Frontal cortex (tissue), 4 donors: ENCODE measurements at places on chromosomes 12 and 14.

- peak; percentile 94 for DNase-seq
Measured at GRCh38 chr14:104795781-104796686, 486 bp upstream of the AKT1 start.

DNA sequence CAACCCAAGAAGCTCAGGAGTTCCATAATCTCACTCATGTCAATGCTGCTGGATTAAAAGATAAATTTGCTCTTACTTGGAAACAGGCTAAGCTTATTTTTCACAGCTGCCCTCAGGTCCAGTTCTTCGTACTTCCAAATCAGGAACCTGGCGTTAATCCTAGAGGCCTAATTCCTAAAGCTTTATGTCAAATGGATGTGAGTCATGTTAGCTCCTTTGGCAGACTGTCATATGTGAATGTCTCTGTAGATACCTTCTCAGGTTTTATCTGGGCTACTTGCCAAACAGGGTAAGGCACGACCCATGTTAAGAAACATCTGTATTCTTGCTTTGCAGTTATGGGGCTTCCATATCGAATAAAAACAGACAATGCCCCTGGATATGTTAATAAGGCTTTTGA is 504.6 kb downstream of the ALG10 start:
- no peak for DNase-seq

DNA sequence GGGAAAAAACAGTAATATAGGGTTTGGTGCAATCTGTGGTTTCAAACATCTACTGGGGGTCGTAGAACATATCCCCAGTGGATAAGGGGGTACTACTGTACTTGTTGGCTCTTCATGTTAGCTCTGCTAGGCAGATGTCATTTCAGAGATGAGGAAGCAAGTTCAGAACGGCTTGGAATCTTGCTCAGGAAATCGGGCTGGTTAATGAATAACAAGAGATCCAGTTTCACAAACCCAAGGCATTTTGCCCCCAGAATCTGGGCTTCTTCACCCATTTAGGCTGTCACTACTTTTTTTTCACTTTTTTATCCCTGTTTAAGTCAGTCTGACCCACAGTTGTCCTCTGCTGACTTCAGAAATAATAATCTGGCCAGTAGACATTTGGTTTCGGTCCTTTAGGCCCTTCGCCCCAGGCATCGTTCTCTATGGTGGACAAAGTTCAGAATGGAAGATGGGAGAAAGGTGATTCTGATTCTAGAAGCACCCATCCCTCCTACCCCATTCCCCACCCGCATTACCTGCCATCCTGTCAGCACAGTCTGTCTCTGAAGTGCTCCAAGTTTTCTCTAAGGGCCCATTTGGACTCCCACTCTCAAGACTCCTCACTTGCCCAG is 4.5 kb downstream of the SUOX start:
- DNase-seq, result no peak

DNA sequence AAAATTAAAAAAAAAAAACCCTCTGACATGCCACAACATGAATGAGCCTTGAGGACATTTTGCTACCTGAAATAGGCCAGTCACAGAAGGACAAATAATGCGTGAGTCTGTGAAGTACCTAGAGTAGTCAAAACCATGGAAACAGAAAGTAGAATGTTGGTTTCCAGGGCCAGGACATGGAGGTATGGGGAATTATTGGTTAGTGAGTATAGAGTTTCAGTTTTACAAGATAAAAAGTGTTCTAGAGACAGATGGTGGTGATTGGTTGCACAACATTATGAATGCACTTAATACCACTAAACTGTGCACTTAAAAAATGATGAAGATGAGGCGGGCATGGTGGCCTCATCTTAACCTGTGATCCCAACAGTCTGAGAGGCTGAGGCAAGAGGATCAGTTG is 47.6 kb upstream of the ZFP36L1 start:
- no peak for DNase-seq
